ENCODE measurements at places on chromosomes 6 and 20. TPM values are rescaled to one million over a fixed set of nuclear protein-coding genes. Genes with fewer than 3 reads are reported as not detected.

Gene TGM2
- 611 TPM for total RNA-seq

Gene CEBPB
- total RNA-seq, result 81.4 TPM

Gene RAET1G
- total RNA-seq, result 0.41 TPM

Gene HTR1E
- total RNA-seq, result not detected

Gene FRK
- total RNA-seq, result 25.0 TPM

GRCh38 chr20:58583176-58583575 lies 67.9 kb upstream of the STX16 start:
- no peak for DNase-seq

DNA sequence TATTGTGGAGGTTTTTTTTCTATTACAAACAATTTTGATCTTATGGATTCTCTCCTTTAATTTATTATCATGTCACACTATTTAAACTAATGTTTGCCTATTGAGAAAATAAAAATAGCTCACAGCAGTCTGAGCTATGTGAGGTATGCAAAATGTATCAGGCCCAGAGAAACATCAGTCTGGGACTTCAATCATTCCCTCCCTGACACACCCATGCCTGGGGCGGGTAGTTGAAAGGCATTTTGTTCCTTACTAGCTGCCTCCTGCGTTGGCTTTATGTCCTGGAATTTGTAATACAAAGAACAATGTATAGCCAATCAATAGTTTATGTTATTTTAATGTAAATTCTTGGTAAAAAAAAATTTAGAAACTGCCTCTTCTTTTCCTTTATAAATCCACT lies 403.3 kb downstream of the EPM2A start:
- DNase-seq, result no peak

GRCh38 chr6:100464162-100464851 lies 414 bp downstream of the SIM1 start:
- peak; percentile 43 for DNase-seq

- no peak for DNase-seq
These were observed 282.9 kb upstream of the RNF217 start for GRCh38 chr6:124679387-124679786.

GRCh38 chr6:137808191-137808590 lies 58.9 kb upstream of the TNFAIP3 start:
- DNase-seq, result no peak
